ENCODE measurements at places on chromosomes 2 and 18.

- no peak for DNase-seq
Measured at GRCh38 chr2:221042926-221043325, 529.2 kb downstream of the EPHA4 start.

- DNase-seq = no peak
Measured at GRCh38 chr2:183998041-183998796, 600.1 kb upstream of the ZNF804A start.

- DNase-seq = no peak
Measured at GRCh38 chr2:127076924-127077323, 30.0 kb downstream of the BIN1 start.

- DNase-seq = peak; percentile 43
Measured at GRCh38 chr18:57441071-57441794, 6.1 kb downstream of the ONECUT2 start.

- peak; percentile 72 for DNase-seq
Measured at GRCh38 chr2:163155279-163155883, 316.8 kb upstream of the KCNH7 start.

DNA sequence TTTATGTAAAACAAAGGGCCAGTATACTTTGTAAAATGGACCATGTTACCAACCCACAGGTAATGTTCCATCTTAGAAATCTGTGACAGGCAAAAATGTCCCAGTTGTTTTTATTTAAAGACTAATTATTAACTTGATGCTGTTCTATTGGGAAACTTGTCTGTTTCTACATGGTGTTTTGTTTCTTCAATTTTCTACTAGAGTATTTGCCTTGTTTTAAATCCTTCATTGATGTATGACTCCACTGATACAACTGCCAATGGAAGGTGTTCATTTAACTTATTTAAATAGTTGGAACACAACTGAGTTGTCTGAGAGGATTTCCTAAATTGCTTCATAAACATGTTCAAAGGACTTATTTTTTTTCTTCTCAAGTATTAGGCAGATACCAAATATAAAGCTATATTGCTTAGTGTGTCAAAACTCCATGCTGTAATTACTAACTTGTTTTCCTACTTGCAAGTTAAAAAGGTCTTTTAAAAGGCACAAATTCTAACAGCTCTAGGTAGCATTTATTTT lies 152.0 kb upstream of the XPO1 start:
- DNase-seq = no peak

GRCh38 chr2:240506406-240507059 lies 51.3 kb downstream of the ANKMY1 start:
- no peak for DNase-seq
